ENCODE measurements at places on chromosomes 13 and 19. TPM values are rescaled to one million over a fixed set of nuclear protein-coding genes. Genes with fewer than 3 reads are reported as not detected.
A peak's percentile ranks its signal among the peaks of the same experiment; 100 is the strongest.

The CYP4F11 gene
- polyA plus RNA-seq = not detected

The KLK14 gene
- polyA plus RNA-seq = 0.28 TPM

DNA sequence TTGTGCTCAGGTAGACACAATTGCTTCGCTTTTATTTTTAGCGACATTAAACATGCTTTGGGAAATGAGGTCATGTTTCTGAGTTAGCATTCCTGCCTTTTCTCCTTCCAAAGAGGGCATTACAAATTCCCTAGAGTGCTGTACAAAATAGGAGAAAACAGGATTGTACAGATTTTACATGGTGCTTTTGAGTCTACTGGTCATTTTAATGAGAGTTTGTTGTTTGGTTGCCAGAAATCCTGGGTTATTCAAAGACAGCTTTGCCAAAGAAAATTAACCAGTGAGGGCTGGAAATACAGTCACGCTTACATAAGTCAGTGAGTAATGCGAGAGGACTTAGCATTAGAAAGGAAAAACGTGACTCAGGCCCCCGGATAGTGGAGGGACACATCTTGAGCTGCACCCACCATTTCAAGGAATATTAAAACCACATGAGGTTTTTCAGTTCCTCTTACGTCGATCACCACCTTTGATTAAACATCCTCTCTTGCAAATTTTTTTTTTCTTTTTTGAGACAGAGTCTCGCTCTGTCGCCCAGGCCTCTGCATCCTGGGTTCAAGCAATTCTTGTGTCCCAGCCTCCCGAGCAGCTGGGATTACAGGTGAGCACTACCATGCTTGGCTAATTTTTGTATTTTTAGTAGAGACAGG lies 55.4 kb downstream of the SACS start:
- DNase-seq = peak; percentile 89

DNA sequence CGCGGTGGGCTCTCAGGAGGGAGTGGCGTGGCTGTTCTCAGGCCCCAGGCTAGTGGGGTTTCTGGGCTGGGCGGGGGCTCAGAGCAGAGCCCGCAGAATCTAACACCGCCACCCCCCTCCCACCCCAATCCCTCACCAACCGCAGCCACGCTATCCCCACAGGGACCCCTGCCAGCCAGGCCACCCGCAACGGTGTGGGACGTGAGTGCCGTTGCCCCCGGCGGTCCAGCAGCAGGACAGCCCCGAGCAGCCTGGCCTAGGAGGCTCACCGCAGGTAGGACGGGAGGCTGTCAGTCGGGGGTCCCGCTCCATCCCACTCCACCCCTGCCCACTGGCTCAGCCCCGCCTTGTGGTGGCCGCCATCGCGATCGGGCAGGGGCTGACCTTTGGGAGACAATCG lies at the start of gene NTN5:
NTN5 (minus strand) TSS at position 24 of the 400 bp plus-strand sequence. CDS start 2,031 bp downstream, outside the sequence.
- DNase-seq = no peak

GRCh38 chr13:49938314-49938713 lies 2.2 kb upstream of the SPRYD7 start:
- peak; percentile 46 for DNase-seq

- DNase-seq = peak; percentile 35
These were observed 148.6 kb upstream of the SOX21 start for GRCh38 chr13:94860981-94861407.

DNA sequence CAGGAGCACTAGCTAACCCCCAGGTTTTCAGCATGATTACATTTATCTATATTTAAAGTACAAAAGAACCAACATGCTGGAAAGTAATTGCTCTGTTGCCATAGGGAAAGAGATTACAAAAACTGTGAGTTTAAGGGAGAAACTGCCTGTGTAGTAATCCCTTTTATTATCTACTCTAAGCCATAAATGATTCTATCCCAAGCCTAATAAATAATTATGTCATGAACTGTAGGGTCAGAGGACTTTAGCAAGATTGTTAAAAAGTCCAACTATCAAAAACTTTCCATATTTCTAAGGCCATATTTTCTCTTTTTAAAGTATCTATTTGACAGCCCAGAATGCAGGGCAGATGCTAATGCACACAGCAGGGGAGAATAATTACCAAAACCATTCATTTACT lies 573.8 kb upstream of the MIR17HG start:
- DNase-seq = no peak

- no peak for DNase-seq
These were observed 27.7 kb downstream of the SBNO2 start for GRCh38 chr19:1146412-1146699.

DNA sequence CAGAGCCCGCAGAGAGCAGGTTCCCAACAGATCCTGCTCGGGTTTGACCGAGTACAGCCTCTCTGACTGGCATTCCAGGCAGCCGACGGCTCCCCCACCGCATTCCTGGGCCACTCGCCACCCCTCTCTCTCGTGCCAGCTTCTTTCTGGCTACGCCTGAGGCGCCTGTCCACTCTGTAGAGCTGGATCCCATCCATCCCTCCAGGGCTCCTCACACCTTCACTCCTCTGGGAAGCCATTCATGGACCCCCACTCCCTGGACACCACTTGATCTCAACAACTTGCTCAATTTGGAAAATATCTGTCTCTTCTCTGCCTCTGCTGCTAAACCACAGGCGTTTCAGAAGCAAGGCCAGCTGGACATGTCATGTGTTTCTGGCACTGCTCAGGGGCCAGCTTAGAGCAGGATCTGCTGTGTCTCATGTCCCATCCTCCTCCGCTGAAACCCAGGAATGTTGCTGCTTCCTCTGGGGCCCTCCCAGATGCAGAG lies 30.6 kb upstream of the ATP1A3 start:
- peak; percentile 71 for DNase-seq

DNA sequence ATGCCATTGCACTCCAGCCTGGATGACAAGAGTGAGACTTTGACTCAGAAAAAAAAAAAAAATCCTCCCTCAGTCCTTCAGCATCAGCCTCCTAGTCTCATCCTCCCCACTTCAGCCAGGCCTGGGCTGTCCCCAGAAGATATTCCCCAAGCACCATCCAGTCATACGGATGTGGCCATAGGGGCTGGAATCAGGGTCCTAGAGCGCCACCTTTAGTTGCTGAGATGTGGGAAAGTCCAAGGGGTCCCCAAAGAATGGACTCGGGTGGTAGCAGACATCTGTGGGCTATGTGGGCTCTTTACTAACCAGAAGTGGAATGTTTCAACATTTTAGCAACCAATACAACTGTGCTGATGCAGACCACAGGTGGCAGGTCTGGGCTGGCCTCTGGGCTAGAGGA lies 3.1 kb upstream of the TYROBP start:
- DNase-seq = no peak

GRCh38 chr19:4455719-4456475 lies 1.7 kb downstream of the UBXN6 start:
- DNase-seq = peak; percentile 93

Measured in muscle of leg (tissue), 16 donors.